Stimulated activated CD4-positive, alpha-beta T cell treated with anti-CD3 and anti-CD28 coated beads, Interleukin-1b, Interleukin-23, amount 100 ng/mL, for 1 hour (primary cell): ENCODE measurements at places on chromosomes 16 and 17.

DNA sequence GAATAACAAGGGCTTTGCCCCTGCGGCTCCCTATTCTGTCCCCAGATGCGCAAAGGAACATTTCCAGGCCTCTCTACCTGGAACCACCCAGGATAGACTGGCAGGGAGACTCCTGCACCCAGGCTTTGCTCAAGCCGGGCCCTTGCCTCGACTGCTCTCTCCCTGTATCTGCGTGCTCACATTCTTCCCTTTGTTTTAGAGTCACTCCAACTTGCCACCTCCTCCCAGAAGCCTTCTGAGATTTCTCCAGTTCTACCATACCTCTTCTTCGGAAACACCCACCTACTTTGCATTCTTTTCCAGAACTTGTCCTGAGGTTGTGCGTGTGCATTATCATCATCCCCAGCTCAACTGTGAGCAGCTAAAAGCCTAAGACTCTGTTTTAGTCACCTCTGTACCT is 3.0 kb downstream of the CES5A start:
- no peak for DNase-seq

- DNase-seq = no peak
These were observed 20.9 kb downstream of the LITAFD start for GRCh38 chr16:8903004-8903403.

DNA sequence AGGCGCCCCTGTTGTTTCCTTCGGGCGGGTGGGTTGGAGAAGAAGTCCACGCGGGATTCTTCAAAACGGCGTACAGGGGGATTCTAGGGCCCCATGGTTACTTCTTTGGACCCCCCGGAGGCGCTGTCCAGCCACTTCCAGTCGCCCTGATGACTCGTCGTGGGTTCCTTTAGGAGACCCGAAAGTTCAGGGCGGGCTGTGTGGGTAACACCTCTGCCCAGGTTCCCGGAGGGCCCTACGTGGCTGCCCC is 716 bp upstream of the HIC1 start:
- DNase-seq = no peak

- DNase-seq = no peak
These were observed 29.1 kb downstream of the COG4 start for GRCh38 chr16:70494202-70494770.

DNA sequence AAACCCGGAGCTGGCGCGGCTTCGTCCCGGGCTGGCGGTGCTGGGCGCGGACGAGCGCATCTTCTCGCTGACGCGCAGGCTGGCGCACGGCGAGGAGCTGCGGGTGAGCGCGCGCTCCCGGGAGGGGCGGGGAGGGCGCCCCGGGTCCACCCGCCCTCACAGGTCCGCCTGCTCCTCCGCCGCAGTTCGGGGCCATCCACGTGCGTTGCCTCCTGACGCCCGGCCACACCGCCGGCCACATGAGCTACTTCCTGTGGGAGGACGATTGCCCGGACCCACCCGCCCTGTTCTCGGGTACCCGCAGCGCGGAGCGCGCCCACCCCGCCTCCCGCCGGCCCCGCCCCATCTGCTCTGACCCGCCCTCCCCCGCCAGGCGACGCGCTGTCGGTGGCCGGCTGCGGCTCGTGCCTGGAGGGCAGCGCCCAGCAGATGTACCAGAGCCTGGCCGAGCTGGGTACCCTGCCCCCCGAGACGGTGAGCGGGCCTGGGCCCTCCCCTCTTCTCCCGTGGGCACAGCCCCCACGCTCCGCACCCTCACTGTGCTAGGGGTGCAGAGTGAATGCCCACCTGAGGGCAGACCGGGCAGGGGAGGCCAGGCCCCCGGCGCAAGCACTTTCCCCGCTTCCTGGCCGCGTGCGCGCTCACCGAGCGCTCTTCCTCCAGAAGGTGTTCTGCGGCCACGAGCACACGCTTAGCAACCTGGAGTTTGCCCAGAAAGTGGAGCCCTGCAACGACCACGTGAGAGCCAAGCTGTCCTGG is 1.4 kb downstream of the HAGHL start:
- DNase-seq = no peak

- DNase-seq = no peak
These were observed 124.8 kb downstream of the ABCC1 start for GRCh38 chr16:16073891-16074881.

GRCh38 chr16:4625560-4626159 is 1.0 kb downstream of the MGRN1 start:
- no peak for DNase-seq

DNA sequence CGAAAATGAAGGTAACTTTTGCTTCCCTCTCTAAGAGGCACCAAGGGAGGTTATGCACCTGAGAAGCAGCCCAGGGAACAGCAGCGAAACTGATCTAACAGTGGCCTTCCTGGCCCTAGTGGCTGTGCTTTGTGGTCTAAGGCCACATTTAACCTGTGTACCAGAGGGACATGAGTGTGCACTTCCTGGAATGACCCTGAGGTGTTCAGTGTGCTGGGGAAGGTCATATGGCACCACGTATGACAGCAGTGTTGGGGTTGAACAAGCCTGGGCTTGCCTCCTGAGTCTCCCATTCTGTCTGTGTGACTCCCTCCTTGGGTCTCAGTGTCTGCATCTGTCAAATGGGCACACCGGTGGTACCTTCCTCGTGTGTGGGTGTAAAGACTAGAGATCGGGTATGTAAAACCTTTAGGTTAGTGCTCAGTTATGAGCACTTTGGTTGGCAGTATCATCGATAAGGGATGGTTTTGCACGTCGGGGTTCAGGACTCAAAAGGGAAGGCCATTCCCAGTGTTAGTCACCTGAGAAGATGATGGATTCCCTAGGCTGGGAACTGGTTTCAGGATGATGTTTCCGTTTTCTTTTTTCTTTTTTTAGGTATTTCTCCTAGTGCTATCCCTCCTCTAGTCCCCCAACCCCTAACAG is 31.9 kb downstream of the PLCG2 start:
- DNase-seq = no peak

- no peak for DNase-seq
These were observed 11.3 kb downstream of the ASGR1 start for GRCh38 chr17:7167832-7168231.

- DNase-seq = no peak
These were observed 56.4 kb downstream of the TBC1D16 start for GRCh38 chr17:79979221-79979741.

DNA sequence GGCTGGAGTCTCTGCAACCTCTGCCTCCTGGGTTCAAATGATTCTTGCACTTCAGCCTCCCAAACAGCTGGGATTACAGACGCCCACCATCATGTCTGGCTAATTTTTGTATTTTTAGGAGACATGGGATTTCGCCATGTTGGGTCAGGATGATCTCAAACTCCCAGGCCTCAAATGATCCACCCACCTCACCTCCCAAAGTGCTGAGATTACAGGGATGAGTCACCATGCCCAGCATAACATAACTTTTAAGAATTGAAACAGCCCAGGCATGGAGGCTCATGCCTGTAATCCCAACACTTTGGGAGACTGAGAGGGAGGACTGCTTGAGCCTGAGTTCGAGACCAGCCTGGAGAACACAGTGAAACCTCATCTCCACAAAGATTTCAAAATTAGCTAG is 2.5 kb downstream of the RSL1D1 start:
- no peak for DNase-seq

- DNase-seq = no peak
These were observed 29.4 kb upstream of the PMFBP1 start for GRCh38 chr16:72201387-72201786.

GRCh38 chr16:51003850-51004566 is 147.1 kb downstream of the SALL1 start:
- no peak for DNase-seq

DNA sequence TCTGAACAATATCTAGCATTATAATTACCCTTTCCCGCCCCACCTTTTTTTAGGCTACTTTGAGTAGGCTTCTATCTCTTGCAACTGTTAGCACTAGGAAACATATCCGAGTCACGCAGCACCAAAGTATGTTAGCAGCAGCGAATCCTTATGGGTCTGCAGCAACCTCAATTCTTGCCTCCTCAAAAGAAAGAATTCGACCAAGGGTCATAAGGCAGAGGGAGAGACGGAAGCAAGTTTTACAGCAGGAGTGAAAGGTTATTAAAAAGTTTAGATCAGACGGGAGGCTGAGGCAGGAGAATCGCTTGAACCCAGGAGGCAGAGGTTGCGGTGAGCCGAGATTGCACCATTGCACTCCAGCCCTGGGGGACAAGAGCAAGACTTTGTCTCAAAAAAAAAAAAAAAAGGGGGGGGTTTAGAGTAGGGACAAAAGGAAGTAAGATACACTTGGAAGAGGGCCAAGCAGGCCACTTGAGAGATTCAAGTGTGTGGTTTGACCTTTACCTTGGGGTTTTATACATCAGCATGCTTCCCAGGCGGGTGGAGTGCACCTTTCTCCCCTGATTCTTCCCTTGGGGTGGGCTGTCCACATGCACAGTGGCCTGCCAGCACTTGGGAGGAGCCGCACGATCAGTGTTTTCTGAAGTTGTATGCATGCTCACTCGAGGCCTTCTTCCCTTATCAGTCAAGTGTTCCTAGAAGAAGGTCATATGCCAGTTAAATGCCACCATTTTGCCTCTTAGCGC is 67.7 kb downstream of the HLF start:
- no peak for DNase-seq

DNA sequence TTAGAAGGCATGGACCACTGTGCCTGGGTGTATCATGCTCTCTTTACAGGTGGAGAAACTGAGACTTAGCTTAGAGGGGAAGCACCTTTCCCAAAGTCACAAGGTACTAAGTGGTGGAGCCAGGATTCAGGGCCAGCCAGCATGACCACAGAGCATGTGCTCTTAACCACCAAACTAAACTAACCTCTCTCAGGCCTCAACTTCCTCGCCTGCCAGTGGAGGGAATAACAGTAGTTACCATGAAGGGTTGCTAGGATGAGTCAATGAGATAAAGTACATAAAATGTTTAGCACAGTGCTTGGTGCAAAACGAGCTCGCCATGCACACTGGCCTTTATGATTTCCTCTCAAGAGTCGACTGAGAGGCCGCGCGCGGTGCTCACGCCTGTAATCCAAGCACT is 6.4 kb upstream of the MYO1C start:
- no peak for DNase-seq

GRCh38 chr16:64751906-64752305 is 370.0 kb downstream of the CDH11 start:
- no peak for DNase-seq

DNA sequence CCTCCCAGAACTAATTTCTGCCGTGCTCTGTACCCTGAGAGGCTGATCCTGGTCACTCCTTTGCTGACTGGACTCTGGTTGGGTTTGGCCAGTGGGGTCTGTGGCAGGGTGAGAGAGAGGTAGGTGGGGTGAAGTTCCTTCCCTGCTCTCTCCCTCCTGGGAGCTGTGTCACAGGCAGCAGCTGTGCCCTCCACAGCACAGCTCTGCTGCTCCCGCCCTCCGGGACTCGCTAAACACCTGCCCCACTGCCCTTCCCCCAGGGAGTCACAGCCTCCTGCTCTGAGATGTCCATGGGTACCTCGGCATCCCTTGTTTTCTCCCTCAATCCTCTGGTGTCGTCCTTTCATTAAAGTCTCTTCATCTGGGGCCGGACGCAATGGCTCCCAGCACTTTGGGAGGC is 66.4 kb downstream of the SRCIN1 start:
- no peak for DNase-seq

DNA sequence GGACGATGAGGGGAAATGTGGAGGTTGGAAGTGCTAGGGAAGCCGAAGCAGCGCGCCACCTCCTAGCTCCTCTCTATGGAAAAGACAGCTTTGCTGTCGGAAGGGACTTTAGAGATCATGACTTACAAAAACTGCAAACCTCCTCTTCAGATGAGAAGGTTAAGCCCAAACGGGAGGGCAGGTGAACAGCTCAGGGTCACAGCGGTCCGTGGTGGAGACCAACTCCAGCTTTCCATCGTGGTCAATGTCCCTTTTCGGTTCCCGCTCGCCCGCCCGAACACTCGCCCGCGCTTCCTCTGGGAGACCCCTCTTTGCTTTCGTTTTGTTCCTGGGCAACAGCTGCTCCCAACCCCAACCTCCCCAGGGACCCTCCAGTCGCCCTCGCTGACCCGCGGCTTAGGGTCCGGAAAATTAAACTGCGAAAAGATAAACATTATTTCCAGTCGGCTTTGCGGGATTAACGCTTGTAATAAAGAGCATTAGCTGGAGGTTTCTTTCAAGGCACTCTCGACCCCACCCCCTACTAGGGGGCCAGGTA is 7.7 kb downstream of the IRX6 start:
- no peak for DNase-seq

- no peak for DNase-seq
These were observed 2.7 kb downstream of the KRT36 start for GRCh38 chr17:41486809-41487530.

GRCh38 chr16:84498223-84498610 is 6.2 kb downstream of the MEAK7 start:
- no peak for DNase-seq
